ENCODE measurements at places on chromosomes 4 and X.

GRCh38 chr4:130183766-130184165, 1087.8 kb downstream of the C4orf33 start:
- DNase-seq: no peak

DNA sequence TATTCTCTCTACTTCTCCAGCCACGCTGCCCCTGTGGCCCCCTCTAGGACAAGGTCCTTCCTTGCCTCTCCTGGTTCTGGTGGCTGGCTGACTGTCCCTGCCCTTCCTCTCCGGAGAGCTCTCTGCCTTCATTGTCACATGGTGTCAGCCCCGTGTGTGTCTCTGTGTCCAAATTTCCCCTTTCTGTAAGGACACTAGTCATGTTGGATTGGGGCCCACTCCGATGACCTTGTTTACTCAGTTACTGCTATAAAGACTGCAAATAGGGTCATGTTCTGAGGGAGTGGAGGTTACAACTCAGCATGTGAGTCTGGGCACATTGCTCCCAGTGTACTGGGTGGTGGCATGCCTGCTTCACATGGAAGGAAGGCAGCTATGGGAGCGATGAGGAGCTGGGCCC, 129.5 kb upstream of the PSAPL1 start:
- no peak for DNase-seq

- DNase-seq: no peak
Observed at GRCh38 chr4:151688003-151688784, 72.6 kb downstream of the GATB start.

DNA sequence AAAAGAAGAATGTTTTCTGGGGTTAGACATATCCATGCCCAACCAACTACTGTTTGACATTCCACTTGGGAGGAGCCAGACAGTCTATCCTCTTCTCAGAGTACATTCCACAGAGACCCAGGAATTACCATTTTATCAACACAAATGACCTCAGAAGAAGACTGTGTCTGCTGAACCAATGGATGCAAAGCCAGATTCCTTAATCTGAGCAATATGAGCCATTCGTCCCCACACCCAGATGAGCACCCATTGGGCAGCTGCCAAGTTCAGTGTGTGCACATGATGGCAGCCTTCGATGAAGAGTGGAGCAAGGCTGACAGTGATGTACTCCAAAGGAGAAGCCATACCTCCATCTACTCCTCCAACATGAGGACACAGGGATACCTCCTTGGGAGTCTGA, 111.3 kb downstream of the ZNF674 start:
- no peak for DNase-seq

GRCh38 chr4:13728761-13729160, 101.2 kb upstream of the BOD1L1 start:
- DNase-seq: no peak

DNA sequence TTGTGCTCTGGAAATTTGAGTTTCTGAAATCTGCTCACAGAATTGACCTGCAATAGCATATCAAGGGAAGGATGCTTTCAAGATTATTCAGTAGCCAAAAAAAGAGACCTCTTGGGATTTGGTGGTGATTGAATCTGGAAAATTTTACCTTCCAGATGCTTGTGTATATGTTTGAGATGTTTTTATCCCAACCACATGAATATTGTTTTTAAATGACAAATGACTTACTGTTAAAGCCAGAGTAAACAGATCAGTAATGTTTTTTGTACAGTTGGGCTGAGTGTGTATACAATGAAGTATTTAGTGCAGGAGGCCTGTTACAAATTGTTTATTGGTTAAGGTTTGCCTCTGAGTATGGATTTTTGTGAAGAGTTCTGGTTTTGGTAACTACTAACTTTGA, 126.5 kb downstream of the CBR4 start:
- DNase-seq: no peak

DNA sequence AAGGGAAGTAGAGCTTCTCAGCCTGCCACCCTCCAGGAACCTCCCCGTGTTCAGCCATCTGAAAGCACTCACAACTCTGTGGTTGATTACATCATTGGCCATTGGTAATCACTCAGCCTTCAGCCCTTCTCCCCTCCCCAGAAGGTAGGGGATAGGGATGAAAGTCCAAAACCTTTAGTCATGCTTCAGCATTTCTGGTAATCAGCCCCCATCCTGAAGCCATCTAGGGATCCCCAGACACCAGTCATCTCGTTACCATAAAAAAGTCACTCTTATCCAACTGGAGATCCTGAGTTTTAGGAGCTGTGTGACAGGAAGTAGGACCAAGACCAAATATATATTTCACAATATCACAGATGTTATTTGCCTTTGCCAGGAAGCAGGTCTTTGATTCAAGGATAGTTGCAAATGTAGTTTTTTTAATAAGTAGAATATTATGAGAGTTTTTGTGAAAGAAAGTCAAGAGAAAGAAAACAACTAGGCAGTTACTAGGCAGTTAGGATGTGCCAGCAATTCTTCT, 364.6 kb upstream of the NOCT start:
- no peak for DNase-seq

DNA sequence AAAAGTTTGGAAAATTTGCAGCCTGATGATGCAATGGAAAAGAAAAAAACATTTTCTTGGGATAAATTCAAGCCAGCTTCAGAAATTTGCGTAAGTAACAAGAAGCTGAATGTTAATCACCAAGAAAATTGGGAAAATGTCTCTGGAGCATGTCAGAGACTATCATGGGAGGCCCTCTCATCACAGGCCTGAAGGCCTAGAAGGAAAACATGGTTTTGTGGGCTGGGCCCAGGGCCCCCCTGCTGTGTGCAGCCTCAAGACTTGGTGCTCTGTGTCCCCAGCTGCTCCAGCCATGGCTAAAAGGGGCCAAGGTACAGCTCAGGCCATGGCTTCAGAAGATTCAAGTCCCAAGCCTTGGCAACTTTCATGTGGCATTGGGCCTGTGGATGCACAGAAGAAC, 1049.8 kb upstream of the GRIA3 start:
- no peak for DNase-seq

DNA sequence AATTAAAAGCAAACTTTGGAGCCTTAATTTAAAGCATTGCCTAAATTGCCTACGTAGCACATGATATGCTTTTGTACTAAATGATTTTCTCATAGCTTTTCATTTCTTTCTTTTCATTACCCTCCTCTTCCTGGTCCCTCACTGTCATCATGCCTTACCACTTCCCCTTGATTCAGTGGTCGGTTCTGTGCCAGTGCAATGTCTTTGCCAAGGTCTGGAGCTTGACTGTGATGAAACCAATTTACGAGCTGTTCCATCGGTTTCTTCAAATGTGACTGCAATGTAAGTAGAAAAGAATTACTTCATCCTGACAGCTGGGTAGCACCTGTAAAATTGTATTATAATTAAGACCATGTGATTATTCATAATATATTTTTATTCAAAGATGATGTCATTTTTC, 72.5 kb downstream of the C4orf46 start:
- no peak for DNase-seq

- DNase-seq: no peak
Observed at GRCh38 chr4:156638925-156639605, 332.5 kb downstream of the PDGFC start.

DNA sequence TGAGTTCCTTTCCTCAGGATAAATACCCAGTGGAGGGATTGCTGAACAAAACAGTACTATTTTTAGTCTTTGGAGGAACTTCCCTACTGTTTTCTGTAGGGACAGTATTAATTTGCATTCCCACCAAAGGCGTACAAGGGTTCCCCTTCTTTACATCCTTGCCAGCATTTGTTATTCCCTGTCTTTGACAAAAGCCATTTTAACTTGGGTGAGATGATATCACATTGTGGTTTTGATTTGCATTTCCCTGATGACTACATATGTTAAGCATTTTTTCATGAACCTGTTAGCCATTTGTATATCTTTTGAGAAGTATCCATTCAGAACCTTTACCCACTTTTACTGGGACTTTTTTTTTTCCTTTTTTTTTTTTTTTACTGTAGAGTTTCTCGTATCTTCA, 126.2 kb upstream of the ANXA10 start:
- DNase-seq: no peak

GRCh38 chrX:121307449-121307848, 260.0 kb downstream of the GLUD2 start:
- DNase-seq: no peak
